ENCODE measurements at places on chromosomes 11 and 22.

DNA sequence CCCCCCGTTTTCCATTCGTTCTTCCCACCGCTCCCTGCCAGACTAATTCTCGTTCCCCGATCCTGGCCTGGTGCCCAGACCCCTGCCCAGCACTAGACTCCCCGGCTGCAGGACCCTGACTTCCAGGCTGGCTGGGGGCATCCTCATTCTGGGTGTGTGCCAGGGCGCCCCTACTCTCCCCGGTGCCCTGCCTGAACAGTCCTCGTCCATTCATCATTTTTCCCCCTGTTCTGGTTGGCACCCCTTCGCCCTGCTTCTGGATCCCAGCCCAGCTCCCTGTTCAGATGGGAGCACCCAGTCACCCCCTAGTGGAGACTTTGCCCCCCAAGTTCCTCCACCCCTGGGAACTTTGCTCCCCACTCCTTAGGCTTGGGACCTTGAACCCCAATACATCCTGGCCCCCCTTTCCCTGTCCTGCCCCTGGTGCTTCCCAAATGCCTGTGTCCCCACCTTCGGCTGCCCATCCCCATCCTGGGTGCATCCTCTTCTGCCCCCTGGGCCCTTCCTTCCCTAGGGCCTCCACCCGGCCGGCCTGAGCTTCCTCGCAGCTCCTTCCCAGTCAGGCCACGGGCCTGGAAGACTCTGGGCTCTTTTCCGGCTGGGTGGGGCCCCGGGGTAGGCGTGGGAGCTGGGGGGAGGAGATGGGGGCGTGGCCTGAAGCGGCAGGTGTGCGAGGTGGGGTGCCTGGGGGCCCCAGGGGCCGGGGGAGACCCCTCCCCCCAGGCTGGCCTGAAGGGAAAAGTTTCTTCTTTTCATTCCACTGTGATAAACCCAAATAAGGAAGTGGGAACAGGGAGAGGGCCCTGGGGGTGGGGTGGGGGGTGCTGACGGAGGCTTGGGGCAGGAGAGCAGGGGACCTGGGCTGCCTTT lies 908 bp downstream of the PLCB3 start:
- DNase-seq = peak; percentile 75

DNA sequence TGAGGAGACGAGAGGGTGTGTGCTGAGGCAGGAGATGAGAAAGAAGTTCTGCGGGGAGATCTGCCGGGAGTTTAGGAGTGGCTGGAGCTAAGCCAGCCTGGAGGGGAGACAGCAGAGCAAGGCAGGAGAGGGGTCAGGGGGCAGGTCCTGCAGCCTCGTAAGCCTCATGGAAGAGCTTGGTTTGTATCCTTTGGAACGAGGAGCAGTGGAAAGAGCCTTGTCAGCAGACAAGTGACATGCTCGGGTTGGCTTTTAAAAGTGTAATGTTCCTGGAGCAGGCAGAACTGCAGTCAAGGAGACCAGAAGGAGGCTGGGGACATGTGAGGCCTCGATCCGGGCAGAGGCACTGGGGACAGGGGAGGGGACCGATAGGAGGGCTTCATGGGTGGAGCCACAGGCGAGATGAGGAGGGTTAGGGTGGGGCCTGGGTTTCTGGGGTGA lies 21.4 kb upstream of the TUB start:
- DNase-seq = no peak

- no peak for DNase-seq
These were observed 27.5 kb downstream of the TXN2 start for GRCh38 chr22:36453855-36454378.

DNA sequence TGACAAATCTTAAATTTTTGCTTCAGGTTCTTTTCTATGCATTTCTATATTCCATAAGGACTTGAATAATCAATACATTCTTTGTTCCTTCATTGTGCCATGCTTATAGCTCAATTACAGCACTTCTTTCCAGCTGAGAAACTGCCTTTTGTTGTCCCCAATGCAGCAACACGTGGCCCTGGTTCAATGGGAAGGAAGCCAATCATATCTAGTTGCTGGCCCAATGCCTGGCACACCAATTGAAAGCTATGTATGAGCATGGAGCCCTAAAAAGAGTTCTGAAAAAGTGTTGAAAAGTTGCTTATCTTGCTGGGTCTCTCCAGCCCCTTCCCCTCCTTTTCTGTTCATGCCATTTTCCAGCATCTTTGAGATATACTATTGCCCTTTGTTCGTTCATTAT lies 448.0 kb upstream of the FAT3 start:
- no peak for DNase-seq

DNA sequence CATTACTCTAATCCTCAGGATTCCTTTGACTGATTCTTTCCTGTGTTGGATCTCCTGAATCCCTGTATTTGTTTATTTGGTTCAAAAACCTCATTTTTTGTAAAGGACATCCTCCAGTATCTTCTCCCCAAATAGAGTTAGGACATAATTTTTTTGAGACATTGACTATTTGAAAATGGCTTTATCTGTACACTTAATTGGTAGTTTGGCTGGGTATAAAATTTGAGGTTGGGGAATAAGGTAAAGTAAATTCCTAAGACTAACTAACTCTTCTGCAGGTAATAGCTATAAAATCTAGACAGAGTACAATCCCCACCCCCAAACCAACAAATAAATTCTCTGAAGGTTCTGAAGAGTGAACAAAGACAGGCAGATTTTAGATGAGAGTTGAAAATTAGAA lies 114.4 kb downstream of the CTTN start:
- DNase-seq = no peak

- DNase-seq = no peak
These were observed 5.0 kb downstream of the KCNJ11 start for GRCh38 chr11:17383461-17383860.

DNA sequence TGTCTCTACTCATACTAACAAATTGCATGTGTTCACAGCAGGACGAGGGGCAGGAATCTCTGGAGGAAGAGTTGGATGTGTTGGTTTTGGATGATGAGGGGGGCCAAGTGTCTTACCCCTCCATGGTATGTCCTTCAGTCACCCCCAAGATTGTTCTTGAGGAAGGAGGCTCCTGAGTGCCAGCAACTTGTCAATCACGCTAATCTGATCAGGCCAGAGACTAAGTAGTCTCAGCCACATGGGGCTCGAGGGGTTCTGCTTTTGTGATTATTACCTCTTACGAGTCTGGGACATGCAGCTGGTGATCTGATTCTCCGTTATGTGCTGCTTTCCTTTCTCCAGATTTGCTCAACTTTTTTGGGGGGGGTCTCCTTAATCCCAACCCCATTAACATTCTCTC lies 54.3 kb downstream of the CTNND1 start:
- no peak for DNase-seq

GRCh38 chr22:29071261-29072045 lies 1.4 kb upstream of the KREMEN1 start:
- peak; percentile 34 for DNase-seq

- DNase-seq = peak; percentile 4
These were observed 64.2 kb downstream of the FLI1 start for GRCh38 chr11:128757886-128758612.

DNA sequence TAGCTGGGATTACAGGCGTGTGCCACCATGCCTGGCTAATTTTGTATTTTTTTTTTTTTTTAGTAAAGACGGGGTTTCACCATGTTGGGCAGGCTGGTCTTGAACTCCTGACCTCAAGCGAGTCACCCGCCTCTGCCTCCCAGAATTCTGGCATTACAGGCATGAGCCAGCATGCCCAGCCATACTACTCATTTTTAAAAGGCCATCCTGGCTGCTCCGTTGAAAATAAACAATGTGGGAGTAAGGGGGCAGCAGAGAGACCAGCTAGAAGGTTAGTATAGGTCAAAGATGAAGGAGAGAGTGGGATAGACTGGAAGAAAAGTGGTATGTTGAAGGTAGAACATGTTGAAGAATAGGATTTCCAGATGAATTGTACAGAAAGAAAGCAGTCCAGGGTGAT lies 17.6 kb upstream of the LIN7C start:
- DNase-seq = no peak

GRCh38 chr22:44595841-44596341 lies 97.9 kb upstream of the RTL6 start:
- no peak for DNase-seq

DNA sequence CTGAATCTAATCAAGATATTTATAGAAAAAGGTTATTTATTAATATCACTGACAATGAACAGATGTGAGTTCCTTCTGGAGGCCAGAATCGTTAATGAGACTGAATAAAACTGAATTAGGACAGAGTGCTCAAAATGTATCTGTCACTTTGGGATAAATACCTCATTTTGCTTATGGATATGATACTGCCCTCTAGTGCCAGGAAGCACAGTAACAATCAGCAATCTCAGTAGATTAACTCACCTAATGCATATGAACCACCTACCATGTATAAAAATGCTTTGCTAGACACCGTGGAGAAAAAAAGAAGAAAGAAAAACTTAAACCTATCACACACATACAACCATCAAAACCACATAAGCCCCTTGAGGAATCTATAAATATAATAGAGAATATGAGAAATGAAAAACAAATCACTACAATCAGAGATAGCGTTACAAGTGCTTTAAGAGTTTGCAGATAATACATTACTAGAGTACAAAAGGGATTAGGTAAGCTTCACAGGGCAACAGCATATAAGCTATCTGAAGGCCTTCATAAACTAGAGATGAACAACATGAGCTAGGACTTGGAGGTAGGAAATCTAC lies 117.4 kb downstream of the SGSM3 start:
- no peak for DNase-seq

DNA sequence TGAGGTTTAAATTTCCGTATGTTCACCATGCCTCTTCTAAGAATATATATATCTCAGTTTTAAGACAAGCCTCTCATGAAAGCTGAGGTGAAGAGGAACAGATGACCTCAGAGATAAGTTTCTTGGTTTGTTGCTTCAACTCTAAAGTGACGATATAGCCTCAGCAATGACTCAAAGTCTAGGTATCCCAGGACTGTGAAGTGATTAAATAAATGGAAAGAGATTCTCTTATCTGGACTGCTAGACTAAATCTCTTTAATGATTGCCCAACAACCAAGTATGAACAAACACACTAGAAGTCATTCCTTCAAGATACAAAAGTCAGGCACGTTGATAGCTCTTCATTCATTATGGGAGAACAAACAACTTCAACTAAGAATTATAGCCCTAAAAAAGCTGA lies 15.3 kb downstream of the CADM1 start:
- no peak for DNase-seq

DNA sequence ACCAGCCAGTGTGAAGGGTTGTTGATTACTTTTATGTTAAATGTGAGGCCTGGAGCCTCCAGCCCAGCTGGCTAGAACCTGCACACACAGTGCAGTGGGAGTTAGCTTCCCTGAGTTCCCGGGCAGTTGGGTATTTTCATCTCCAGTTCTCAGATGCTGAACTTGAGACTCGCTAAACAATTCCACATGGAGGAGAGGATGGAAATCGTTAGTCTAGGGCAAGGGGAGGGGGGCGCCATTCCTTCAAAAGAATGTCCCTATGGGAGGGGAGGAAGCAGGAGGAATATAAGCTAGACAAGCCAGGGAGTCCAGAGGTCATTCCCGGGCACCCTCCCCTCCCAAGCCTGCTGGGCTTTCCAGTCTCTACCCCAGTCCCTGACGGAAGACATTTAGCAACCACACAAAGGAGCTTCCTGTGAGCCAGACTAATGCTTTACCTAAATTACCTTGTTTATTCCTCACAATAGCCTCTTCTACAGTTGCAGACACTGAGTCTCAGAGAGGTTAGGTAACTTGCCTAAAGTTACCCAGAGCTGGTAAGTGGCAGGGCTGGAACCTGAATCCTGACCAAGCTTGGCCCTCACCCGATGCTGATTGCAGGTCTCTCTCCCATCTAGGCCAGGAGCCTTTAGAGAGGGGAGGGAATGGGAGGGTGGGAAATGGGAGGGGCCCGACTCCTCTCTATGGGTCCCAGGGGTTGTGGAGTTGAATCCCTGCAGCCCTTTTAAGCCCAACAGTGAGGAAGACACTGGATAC lies 1.9 kb upstream of the TSKU start:
- DNase-seq = no peak

DNA sequence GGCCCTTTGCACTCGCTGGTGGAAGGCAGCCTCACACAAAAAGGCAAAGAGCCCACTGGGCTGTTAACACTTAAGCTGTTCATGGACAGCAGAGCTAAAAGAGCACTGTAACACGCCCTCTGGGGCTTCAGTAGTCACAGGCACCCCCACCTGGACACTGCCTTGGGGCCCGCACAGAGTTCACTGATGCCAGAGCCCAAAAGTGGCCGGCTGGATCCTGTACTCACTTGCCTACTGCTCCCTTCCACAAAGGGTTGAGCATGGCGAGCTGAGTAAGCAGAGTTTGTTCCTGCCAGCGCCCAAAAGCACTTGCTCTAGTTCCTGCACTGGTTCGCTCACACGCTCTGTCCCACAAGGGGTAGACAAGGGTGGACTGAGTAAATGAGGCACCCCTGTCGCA lies 78.8 kb downstream of the RELT start:
- no peak for DNase-seq

DNA sequence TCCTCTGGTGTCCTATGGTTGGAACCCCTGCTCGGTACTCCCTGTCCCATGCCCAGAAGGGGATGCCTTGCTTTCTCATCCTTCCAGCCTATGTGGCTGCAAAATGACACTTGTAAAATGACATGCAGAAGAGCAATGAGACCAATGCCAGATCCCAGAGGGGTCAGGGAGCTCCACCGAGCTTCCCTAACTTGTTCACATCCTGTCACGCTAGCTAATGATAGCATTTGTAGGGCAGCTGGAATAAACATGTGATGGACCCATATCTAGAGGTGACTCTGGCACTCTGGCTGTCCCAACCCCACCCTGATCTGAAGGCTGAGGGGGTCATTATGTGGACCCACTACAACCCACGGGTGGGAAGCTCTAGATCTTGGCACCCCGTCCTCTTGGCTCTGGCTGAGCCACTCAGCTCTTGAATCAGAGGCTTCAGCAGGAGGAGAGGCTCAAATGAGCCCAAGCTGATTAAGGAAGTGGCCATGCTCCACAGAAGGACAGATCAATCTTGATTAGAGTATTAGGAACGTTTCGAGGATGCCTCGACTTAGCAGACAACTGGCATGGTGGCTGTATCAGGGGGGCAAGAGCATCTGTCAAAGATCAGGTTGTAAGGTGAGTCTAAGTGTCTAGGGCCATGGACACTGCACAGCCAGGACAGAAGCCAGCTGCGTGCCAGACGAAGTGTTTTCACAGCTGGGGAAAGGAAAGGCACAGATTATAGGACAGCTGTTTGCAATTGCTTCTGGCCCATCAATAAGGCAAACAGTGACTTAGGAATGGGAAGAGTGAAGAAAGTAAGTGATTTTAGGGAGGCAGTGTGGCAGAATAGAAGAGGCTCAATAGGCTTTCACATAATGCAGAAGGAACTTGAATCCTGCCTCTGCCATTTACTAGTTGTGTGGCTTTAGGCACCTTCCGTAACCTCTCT lies 182.8 kb downstream of the KIRREL3 start:
- no peak for DNase-seq

DNA sequence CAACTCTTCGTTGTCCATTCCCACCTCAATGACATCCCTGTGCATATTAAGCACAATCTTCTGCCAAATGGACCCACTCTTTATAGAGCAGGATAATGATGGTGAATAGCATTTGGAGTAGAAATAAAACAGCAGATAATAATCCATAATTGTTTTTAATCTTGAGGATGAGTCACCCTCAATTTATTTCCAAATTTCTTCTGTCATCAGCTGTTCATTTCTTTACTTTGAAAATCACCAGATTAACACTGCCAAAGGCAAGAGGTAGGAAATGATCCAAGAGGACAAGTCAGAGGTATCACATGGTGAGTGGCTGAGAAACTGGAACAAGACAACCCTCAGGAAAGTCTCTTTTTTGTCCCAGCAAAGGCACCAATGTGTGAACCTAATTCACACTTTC lies 7.3 kb upstream of the AMBRA1 start:
- no peak for DNase-seq

Measured in Calu3 (cell line).